Foreskin melanocyte (primary cell): ENCODE measurements at places on chromosomes 4 and X.
A peak's percentile ranks its signal among the peaks of the same experiment; 100 is the strongest.

GRCh38 chr4:165767671-165768070, 105.4 kb upstream of the TLL1 start:
- DNase-seq = no peak

- DNase-seq = no peak
Measured at GRCh38 chr4:176187624-176188023, 7.8 kb downstream of the SPATA4 start.

GRCh38 chr4:40747207-40747835, 2.4 kb upstream of the NSUN7 start:
- no peak for DNase-seq

- no peak for DNase-seq
Measured at GRCh38 chr4:153741541-153741940, 18.3 kb downstream of the RNF175 start.

GRCh38 chrX:124736553-124737270, 390.3 kb downstream of the SH2D1A start:
- no peak for DNase-seq

DNA sequence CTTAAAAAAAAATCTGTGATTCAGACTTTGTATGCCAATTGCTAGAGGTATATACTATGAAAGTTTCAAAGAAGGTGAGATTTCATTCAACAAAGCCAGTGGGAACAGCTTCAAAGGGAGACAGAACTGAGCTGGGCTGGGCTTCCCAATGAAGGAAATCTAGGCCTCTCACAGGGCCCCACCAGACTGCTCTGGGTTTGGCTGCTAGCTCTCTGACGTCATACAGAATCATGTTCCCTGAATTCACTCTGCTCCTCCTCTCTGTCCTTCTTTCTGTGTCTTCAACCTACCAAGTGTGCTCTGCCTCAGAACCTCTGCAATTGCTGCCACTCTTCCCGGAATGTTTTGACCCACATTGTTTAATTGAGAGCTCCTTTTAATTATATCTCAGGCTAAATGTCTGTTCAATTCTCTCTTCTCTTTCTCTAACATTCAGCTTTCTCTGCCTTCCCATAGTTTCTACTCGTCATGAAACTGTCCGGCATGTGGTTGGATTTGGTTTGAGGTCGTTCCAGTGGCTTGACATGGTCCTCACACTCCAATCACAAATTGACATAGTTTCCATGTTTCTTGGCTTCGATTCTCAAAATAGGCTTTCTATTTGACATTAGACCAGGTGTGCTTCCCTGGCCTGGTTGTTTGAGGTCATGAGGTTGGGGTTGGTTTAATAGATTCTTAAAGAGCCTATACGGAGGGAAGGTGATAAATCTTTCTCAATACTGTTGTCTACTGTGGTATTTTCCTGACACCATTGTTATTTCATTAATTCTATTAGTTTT, 282.1 kb upstream of the EMCN start:
- no peak for DNase-seq

DNA sequence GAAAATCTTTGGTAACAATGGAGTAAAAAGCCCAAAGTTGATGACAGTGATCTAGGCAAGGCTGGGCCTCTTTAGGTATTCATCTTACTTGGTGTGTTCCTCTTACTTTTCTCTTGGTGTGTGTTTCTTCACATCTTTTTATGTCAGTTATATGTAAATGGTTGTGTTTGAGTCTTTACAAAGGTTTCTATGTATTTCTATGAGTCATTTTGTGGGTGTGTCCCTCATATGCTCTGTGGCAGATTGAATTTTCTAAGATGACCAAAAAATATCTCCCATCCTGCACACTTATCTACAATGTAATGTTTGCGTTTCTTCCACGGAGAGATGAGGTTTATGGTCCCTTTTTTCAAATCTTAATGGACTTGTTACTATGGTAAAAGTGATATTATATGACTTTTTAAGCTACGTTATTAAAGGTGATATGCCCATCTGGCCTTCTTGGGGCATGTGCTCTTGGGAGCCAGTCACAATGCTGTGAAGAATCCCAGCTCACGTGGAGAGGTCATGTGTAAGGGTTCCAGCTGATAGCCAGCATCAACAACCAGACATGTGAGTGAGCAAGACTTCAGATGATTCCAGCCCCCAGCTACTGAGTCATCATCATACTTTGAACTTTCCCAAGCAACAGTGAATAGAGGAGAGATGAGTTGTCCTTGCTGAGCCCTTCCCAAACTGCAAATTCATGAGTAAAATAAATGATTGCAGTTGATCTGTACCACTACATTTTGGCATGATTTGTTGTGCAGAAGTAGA, 126.9 kb downstream of the CBLL2 start:
- peak; percentile 69 for DNase-seq

GRCh38 chr4:170662250-170662649, 572.5 kb upstream of the AADAT start:
- no peak for DNase-seq
